Neural progenitor cell (in vitro differentiated cells): ENCODE measurements at places on chromosomes 6 and 20. TPM values are rescaled to one million over a fixed set of nuclear protein-coding genes. Genes with fewer than 3 reads are reported as not detected.

GRCh38 chr6:152241013-152241766 lies 396.0 kb downstream of the SYNE1 start:
- DNase-seq: no peak

Gene CPNE5
- total RNA-seq: 0.56 TPM in 1 of 2 replicates, not detected in the other

DNA sequence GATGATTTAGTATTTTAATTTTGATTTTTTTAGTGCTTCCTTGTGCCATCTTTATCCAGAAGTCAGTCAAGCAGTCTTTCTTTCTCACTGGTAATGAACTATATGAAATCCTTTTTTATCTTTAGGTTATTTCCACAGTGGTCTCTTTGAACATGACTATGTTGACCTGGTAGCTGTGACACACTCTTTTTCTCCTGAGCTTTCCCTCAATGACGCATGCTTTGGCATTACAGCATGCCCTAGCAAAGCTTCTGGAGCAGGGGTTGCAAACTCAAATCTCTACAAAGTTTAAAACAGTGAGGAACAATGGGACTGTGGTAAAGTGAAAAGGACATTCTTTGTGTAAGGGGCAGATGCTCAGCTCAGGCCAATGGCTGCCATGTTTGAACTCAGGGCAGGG lies 4.5 kb upstream of the PLAGL1 start:
- no peak for DNase-seq

Gene PAX1
- total RNA-seq: not detected in 2 replicates

Gene ZC2HC1B
- total RNA-seq: not detected in 2 replicates

Gene MUC21
- not detected in 2 replicates for total RNA-seq

Gene TSHZ2
- total RNA-seq: 1.8 and 3.9 TPM in 2 replicates

DNA sequence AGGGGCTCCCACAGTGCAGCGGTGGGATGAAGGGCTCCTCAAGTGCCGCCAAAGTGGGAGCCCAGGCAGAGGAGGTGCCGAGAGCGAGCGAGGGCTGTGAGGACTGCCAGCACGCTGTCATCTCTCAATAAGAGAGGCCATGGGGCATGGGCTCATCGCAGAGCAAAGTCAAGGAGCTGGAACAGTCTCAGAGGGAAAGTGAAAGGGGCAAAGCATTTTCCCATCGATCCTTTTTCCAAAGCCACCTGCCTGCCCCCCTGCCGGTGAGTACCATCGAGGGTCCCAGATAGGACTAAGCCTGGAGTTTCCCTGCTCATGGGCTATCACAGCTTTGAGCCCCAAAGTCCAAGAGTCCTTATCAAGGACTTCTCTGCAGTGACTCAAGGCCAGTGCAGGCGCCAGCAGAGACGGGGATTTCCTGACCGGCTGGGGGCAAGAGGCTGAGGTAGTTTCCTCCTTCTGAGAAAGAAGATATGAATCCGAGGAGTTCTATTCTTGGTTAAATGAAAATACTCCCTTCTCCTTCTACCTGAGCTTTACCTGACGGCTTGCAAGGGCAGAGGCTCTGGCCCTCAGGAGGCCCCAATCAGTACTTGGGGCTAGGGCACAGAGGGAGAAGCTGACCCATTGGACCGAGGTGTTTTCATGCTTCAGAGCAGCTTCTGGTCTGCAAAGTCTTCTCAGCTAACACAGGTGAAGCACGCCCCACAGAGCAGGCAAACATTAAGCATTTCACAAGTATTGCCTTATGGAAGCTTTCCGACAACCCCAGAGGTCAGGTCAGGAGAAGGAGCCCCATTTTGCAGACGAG lies 22.6 kb downstream of the ETV7 start:
- no peak for DNase-seq

Gene SAMD10
- total RNA-seq: 0.19 and 4.9 TPM in 2 replicates

DNA sequence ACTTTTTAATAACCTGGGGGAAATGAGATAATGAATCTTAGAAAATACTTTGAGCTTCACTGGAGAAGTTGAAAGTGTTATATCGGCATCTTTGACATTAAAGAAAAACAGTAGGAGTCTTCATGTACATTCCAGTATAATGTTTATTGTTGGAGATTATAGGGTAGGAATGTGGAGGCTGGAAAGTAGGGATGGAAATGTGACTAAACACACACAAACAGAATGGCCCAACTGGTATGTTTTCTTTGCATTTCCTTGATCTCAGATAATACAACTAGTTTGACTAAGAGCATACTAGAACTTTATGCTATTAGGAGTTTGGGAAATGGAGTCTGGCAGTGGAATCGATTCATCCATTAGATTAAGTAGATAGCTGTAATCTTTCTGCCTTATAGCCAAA lies 10.1 kb upstream of the BAG2 start:
- no peak for DNase-seq

Gene BMP5
- total RNA-seq: 1.2 and 1.5 TPM in 2 replicates

GRCh38 chr20:51631011-51631950 lies 88.8 kb upstream of the NFATC2 start:
- no peak for DNase-seq

Gene ADA
- total RNA-seq: 29.7 and 52.5 TPM in 2 replicates

Gene HMGA1
- total RNA-seq: 417 and 1,058 TPM in 2 replicates

Gene CUL7
- 23.1 and 43.7 TPM in 2 replicates for total RNA-seq

Gene TMEM74B
- total RNA-seq: 2.5 and 4.2 TPM in 2 replicates

Gene F13A1
- 1.7 and 3.6 TPM in 2 replicates for total RNA-seq

- peak; percentile 61 for DNase-seq
Observed at GRCh38 chr20:35604449-35604747, 11.2 kb upstream of the SPAG4 start.

Gene SLC35B2
- 33.9 and 47.0 TPM in 2 replicates for total RNA-seq

GRCh38 chr6:30447237-30447636 lies 42.1 kb upstream of the HLA-E start:
- peak; percentile 76 for DNase-seq

- DNase-seq: no peak
Observed at GRCh38 chr6:53357576-53358360, 9.0 kb upstream of the ELOVL5 start.

GRCh38 chr6:46011188-46012085 lies 4.2 kb downstream of the CLIC5 start:
- DNase-seq: no peak

DNA sequence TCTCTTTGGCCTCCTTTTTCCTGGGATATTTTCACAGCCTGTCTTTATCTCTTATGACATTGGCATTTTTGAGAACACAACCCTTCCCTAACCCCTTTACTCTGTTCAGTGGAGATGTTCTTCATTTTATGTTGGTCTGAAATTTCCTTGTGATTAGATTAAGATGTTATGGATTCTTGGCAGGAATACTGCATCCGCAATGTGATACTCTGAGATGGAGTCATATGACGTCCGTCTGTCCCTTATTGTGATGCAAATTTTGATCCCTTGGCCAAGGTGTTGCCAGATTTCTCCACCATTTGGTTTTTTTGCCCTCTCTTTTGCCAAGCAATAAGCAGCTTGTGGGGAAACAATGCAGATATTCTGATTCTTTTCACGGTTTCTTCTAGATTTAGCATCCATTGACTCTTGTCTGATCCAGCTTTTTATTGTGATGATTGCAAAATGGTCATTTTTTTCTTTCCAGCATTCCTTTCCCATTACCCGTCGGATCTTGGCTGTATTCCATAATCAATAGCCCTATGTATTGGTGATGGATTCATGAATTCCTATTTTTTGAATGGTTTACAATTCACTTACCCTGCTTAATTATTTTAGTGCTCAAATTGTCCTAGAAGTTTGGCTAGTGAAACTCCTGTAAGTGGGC lies 85.1 kb downstream of the NCOA3 start:
- peak; percentile 21 for DNase-seq

Gene LST1
- not detected in 2 replicates for total RNA-seq

GRCh38 chr6:80357081-80357480 lies 250.6 kb downstream of the BCKDHB start:
- no peak for DNase-seq

DNA sequence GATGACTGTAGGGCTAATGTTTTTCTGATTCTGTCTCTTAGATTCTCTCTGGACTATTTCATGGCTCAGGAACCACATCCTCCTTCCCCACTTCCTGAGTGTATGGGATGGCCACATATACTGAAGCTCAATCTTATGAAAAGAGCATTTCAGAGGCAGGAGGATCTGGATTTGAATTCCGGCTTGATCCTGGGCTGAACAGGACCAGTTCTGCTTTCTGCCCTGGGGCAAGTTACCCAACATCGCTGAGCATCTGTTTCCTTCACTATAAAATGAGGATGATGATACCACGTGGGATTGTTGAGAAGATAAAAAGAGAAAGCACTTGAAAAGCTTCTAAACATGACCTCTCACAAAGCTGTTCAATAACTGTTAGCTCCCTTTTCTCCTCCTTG lies 168.4 kb upstream of the TNFAIP3 start:
- DNase-seq: no peak

DNA sequence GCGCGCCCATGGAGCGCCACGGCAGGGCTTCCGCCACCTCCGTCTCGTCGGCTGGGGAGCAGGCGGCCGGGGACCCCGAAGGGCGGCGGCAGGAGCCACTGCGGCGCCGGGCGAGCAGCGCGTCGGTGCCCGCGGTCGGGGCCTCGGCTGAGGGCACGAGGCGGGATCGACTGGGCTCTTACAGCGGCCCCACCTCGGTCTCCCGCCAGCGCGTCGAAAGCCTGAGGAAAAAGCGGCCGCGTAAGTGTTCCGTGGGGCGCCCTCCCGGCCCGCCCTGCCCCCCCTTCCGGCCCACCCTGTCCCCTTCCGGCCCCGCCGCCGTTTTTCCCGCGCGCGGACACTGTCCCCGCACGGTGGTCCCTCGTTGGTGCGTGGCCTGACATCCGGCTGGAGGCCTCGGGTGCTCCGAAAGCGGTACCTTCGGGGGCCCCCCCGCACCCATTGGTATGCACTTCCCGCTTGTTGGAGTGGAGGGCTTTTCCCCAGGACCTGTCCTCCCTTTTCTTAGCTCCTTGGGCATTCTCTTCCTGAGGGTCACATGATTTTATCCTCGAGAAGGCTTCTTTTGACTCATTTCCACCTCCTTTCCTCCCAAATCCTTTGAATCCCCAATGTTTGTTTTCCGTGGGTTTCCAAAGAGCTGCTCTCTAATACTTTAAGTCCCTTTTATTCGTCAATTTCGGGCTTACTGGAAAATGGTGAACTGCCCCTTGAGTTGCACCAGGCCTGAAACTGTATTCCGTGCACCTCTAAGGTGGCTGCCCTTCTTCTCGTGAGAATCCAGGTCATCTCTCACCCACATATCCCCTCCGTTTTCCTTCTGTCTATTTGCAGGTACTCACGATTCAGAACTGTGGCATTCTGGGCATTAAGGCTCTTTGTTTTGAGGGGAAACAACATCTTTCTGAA lies 556 bp downstream of the PANK2 start:
- no peak for DNase-seq

GRCh38 chr6:37496951-37497885 lies 2.5 kb downstream of the CCDC167 start:
- no peak for DNase-seq

DNA sequence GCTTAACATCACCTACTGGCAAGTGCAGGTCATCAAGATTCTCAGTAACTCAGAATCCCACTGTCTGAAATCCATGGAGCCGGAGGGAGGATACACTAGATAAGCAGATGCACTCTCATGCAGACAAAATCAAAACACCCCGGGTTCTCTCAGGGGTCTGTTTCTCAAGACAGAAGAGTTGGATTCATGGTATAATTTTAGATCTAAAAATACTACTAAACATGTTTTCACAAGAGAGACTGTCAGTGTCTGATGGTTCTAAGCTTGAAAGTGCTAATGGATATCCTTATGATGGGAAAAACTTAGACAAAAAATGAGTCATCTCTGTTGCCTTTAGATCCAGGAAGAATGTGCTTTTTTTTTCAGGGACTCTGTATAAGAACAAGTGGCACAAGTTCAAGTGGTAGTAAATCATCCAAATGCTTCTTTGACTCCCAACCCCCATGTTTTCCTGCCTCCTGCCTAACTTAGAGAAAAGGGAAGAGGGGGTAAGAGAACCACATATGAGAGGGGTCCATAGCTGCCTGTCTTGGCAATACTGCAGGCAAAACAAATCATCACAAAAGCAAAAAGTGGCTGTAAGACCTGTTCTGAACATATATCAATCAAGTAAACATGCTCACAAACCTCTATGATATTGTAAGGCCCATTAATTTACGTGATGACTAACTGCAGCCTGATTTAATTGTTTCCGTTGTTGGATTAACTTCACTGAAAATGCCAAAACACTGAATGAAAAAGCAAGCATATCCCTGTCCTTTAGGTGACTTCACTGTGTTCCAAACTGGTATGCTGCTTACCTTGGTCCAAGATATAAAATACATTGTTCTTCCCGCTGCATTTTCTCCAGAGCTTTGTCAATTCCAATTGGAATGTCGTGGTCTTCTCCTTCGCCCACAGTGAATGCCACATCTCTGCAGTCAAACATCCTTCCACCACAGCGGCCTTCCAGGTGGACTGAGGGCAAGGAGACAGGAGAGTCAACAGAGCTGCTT lies 84.0 kb upstream of the TULP1 start:
- DNase-seq: no peak

Gene MMUT
- total RNA-seq: 14.4 and 23.9 TPM in 2 replicates

- no peak for DNase-seq
Observed at GRCh38 chr6:110181131-110182030, 1.2 kb downstream of the CDC40 start.

Gene ABHD16B
- total RNA-seq: not detected in 2 replicates

- no peak for DNase-seq
Observed at GRCh38 chr6:53906842-53907241, 112.0 kb downstream of the LRRC1 start.

DNA sequence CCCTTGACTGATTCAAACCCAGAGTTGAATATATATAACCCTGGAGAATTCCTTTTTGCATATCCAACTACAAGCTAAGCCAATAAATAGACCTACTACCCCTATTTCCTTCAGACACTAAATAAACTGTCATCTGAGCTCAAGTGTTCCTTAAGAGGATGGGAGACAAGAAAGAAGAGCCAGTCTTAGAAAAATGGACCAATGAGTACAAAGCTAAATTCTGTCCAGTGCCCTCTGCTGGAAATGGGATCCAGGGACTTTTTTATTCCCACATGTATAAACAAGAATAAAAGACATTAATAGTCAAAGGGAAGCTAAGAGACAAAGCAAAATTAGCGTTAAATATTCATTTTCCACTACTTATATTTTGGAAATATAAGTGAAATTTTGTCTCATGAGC lies 4.8 kb downstream of the PPP1R10 start:
- peak; percentile 26 for DNase-seq

GRCh38 chr20:56517641-56518040 lies 6.9 kb upstream of the FAM209A start:
- no peak for DNase-seq

Gene CLIC5
- total RNA-seq: 0.06 TPM in 1 of 2 replicates, not detected in the other

GRCh38 chr6:154605178-154605881 lies 94.8 kb upstream of the CNKSR3 start:
- no peak for DNase-seq

DNA sequence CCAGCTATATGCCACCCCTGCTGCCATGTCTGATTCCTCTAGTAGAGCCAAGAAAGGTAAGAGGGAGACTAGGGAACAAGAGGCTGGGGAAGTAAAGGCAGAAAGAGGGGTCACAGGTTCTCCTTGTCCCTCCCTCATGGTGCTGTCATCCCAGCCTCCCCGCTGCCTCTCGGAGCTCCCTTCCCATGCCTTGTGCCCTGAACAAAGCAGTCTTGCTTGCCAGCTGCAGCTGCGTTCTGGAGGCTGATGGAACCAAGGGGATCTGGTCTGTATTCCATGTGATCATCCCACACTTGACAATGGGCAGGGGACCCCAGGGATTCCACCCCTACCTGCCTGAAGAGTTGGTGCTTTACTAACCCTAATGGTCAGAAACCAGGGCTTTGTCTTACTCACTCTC lies 61.4 kb downstream of the DAAM2 start:
- no peak for DNase-seq

- DNase-seq: peak; percentile 85
Observed at GRCh38 chr20:63378626-63379025, 17.5 kb upstream of the CHRNA4 start.

- DNase-seq: peak; percentile 46
Observed at GRCh38 chr20:21106171-21107017, at the start of gene LINC00237. TSS of gene LINC00237 (minus strand) at chr20:21106358.
